ENCODE measurements at places on chromosomes 12 and 14.

GRCh38 chr14:87529081-87529480, 463.9 kb downstream of the GALC start:
- DNase-seq = no peak

GRCh38 chr14:76462330-76462729, 86.4 kb downstream of the ESRRB start:
- no peak for DNase-seq

DNA sequence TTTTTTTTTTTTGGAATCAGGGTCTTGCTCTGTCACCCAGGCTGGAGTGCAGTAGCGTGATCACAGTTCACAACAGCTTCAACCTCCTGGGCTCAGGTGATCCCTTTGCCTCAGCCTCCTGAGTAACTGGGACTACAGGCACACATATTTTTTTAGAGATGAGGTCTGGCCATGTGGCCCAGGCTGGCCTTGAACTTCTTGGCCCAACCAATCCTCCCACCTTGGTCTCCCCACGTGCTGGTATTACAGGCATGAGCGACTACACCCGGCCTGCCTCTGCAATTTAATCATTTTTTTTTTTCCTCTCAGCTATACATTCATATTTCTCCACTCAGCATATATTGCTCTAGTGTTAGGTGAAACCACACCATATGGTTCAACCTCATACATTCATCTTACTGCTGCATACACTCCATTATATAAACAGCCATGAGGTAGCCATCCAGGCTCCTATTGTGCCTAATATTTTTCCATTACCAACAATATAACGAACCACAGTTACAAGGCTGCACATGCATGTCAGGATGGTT, 7.1 kb downstream of the STX2 start:
- no peak for DNase-seq

- DNase-seq = no peak
These were observed 29.7 kb downstream of the RBM19 start for GRCh38 chr12:113936460-113936859.

DNA sequence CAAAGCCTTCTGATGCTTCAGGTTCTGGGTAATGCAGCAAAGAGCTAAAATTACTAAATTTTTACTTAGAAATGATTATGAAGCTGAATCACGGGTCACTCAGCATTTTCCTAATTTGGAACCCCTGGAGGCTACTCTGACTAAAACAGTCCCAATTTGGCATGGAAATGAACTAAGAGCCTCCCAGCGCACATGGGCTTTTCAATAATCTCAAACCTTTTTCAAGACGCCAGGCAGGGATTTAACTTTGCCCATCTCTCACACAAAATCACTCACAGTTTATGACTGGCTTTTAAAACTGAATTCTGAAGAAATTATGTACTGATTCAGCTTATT, 68.3 kb downstream of the LLPH start:
- DNase-seq = no peak

- DNase-seq = no peak
These were observed 4.4 kb upstream of the KRT75 start for GRCh38 chr12:52438305-52439301.

GRCh38 chr14:60169722-60170121, 4.5 kb upstream of the DHRS7 start:
- no peak for DNase-seq

DNA sequence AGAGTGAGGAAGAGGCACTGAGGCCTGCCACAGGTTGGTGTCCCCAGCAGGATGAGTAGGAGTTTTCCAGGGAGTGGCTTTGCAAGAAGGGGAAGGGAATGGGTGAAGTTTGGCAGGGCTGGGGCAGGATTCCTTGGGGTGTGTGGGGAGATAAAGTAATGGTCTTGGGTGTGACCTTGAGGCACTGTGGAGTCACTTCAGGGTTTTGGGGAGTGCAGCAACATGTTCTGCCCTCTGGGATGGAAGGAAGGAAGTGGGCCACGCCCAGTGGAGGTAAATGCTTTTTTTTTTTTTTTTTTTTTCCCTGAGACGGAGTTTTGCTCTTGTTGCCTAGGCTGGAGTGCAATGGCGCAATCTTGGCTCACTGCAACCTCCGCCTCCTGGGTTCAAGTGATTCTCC, 108.9 kb downstream of the ADCK1 start:
- DNase-seq = peak; percentile 11

- no peak for DNase-seq
These were observed 7.4 kb upstream of the SNAPC1 start for GRCh38 chr14:61754627-61755381.

GRCh38 chr12:78571953-78572352, 292.6 kb upstream of the SYT1 start:
- no peak for DNase-seq

DNA sequence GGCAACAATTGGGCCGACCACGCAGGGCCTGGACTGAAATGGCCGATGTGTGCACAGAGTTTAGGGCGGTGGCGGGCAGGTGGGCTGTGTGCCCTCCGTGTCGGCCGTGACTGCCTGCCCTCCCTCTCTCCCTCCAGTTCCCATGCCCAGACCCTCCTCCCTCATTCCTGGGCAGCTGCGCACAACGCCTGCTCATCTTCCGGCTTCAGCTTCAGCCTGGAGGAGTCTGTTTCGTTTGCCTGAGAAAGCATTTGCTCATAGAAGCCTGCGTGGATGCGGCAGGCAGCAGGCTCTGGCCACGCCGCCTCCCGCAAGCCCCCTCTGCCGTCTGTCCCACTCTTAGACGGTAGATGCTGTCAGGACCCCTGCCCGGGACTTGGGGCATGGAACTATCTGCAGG, 47.3 kb upstream of the FZD10 start:
- DNase-seq = no peak
